ENCODE measurements at places on chromosomes 16 and 17.

GRCh38 chr17:2044263-2044894 is 2.6 kb downstream of the OVCA2 start:
- no peak for DNase-seq

GRCh38 chr17:40038882-40039513 is 15.2 kb downstream of the MED24 start:
- DNase-seq, result no peak

- no peak for DNase-seq
Observed at GRCh38 chr17:59094861-59095530, 11.7 kb downstream of the TRIM37 start.

- DNase-seq, result no peak
Observed at GRCh38 chr17:5758651-5759050, 174.3 kb upstream of the NLRP1 start.

- peak; percentile 16 for DNase-seq
Observed at GRCh38 chr17:78923660-78924453, 1.3 kb downstream of the TIMP2 start.

DNA sequence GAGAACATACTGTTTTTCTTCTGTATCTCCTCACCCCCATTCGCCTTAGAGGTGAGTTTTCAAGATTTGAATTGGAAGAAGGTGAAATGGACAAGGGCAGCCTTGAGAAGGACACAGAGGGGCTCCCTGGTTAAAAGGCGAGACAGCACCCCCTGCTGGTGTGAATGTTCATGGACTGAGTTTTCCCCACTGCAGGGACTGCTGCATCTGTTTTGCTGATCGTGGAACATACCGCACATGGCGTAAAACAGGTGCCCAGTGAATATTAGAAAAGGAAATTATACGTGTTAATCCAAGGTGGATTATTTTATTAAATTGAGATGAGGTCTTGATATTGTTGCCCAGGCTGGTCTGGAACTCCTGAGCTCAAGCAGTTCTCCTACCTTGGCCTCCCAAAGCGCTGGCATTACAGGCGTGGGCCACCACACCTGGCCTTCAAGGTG is 54.5 kb downstream of the NDE1 start:
- DNase-seq, result peak; percentile 84

DNA sequence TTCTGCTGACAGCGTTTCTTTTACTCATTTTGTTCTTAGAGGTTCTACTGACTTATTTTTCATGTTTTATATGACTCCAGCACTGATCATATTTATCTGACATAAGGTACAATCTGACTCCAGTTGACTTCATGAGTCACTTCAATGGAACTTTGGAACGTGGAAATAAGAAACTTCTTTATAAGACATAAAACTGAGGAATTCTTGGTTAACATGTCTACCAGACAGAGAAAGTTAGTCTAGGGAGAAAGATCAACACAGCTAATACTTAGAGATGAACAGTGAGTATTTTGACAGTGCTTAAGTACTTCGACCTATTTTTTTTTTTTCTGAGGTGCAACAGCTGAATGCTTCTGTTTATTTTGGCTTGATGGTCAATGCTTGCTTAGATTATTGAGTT is 679.5 kb downstream of the KCNJ2 start:
- no peak for DNase-seq

DNA sequence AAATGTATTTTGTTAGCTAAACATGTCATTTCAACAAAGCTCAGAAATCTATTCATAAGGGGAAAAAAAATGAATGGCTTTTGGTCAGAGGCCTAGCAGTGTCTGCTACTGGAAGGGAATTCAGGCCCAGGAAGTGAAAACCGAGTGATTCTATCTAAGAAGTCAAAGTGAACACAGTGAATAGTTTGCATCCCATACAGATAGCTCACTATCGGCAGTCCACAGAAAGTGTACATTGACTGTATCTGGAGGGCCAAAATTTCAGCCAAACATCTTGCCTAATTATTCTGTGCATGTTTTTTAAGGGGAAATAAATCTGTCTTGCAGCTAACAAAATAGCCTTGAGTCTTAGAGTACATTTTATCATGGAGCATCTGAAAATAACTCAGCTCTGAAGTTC is 214.4 kb upstream of the CACNG5 start:
- DNase-seq, result no peak

DNA sequence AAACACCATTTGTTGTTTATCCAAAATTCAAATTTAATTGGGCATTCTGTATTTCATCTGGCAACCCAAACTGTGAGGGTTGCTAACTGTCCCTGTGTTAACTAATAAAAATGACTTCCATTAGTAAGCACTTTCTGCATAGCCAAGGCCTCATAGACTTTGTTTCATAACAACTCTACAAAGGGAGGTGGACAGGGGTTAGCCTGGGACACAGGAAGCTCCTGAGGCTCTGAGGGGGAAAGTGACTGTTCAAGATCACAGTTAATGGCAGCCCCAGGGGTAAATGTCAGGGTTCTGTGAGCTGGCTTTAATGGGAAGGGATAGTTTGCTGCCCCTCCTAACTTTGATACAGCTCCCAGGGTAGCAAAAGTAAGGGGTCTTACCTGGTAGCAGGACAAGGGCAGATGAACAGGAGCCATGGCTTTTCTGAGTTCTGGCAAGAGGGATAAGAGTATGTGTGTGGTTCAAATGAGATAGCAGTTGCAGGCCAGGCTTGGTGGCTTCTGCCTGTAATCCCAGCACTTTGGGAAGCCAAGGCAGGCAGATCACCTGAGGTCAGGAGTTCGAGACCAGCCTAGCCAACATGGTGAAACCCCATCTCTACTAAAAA is 2.2 kb downstream of the HEATR9 start:
- DNase-seq, result no peak

GRCh38 chr16:56888806-56889205 is 23.8 kb downstream of the SLC12A3 start:
- DNase-seq, result no peak

- DNase-seq, result no peak
Observed at GRCh38 chr17:82931699-82932517, 92.1 kb upstream of the ZNF750 start.

GRCh38 chr17:46751425-46751824 is 67.1 kb downstream of the WNT3 start:
- DNase-seq, result no peak

GRCh38 chr17:30031214-30031869 is 85.3 kb upstream of the NSRP1 start:
- no peak for DNase-seq

GRCh38 chr17:58756246-58757161 is 850 bp downstream of the PPM1E start:
- no peak for DNase-seq

DNA sequence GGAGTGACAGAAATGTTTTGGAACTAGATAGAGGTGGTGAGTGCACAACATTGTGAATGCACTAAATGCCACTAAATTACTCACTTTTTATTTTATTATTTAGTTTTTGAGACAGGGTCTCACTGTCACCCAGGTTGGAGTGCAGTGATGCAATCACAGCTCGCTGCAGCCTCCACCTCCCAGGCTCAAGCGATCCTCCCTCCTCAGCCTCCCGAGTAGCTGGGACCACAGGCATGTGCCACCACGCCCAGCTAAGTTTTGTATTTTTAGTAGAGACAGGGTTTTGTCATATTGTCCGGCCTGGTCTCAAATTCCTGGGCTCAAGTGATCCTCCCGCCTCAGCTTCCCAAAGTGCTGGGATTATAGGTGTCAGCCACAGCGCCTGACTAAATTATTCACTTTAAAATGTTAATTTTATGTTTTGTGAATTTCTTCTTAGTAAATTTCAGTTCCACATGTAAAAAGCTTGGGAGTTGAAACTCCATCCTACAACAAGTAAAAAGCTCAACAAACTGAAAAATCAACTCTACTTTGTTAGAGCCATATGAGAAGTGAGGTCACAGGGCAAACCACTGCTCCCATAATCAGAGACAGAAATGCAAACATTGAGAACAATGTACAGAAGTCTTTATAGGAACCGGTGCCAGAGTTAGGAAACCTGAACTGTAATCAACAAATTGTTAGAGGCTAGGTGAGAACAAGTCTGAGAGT is 13.8 kb upstream of the SLC5A10 start:
- DNase-seq, result no peak

GRCh38 chr16:71570144-71570543 is 6.7 kb downstream of the TAT start:
- no peak for DNase-seq

DNA sequence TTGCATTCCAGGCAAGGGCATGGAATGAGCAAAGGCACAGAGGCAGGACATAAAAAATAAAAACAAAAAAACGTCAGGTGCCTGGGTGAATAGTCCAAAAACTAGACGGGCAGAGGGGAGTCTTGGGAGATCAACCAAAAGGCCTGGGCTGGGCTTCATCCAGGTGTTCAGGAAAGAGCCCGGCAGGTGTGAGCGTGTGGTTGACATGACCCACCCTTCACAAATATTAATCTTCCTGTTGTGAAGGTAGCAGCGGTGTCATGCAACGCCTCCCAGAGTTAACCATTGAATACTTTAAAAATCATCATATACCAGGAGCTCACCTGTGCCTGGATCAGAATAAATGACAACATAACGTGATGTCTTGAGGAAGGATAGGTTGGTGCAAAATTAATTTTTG is 90.6 kb downstream of the USP22 start:
- DNase-seq, result no peak

GRCh38 chr16:73057291-73058210 is 9.6 kb upstream of the ZFHX3 start:
- DNase-seq, result no peak
